ENCODE measurements at places on chromosomes 5 and 9.

DNA sequence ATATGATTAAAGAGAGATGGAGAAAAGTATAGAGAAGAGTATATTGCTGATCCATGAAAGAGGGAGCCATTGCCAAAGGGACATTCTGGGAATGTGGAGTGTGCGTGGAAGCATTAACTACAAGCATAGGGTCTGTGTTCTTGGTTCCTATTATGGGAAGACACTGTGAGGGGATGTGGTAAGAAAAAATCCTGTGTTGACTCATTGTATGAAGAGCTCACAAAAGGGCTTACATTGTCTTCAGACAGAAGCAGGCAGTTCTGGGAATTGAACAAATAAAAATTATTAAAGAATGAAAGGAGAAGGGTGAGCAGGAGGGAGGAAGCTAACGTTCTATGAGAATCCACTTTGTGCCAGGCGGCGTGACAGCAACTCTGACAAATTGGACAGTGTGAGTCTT lies 250.4 kb upstream of the CHD1 start:
- no peak for DNase-seq

GRCh38 chr5:81235287-81236072 lies 2.4 kb downstream of the CKMT2 start:
- no peak for DNase-seq

DNA sequence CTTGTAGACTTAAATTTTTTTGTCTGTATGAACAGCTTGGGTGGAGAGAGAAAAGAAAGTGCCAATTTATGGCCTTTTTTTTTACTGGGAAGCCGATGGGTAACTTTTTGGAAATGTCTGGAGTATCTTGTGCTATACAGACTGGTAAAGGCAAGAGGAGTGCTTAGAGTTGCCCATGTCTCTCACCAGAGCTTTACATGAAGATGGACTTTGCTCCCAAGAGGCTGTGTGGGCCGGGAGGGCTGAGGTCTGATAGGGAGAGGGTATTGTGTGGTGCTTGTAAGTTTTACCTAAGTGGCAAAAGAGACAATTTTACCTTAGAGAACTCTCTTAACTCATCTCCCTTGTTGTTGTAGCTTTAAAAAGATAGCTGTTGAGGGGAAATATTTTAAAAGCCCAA lies 203.2 kb downstream of the SEMA6A start:
- DNase-seq, result peak; percentile 68

- no peak for DNase-seq
These were observed 315.0 kb upstream of the TLE4 start for GRCh38 chr9:79256691-79257213.

DNA sequence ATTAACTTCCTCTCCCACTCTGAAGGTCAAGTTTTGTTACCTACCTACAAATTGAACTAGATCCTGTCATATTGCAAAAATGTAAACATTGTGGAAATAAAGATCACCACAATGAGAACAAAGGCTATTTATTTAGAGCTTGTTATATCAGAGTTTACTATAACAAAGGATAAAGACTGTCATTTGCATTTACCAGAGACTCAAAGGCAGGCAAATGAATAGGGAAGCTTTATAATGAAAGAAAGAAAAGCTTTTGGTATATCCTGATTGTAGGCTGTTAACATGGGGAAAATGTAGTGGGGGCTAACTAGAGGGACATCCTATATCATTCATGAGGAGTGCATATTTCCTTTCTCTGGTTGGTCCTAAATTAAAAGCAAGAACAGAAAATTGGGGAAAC lies 403.5 kb upstream of the TYRP1 start:
- DNase-seq, result no peak

DNA sequence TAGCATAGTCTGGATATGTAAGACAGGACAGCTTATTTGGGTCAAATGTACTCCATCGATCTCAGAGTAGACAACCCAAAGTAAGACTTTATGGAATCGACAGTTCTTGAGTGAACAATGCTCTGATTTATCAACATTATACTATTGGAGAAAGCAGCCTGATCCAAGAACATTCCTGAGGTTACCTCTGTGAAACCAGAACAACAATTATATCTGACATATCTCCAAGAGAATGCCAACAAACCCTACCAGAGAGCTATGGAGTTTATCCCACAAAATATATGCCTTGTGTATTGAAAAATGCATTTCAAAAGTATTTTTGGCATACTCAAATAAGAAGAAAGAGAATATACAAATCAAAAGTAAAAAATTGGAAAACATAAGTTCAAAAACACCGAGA lies 1985.9 kb downstream of the EFNA5 start:
- DNase-seq, result no peak

DNA sequence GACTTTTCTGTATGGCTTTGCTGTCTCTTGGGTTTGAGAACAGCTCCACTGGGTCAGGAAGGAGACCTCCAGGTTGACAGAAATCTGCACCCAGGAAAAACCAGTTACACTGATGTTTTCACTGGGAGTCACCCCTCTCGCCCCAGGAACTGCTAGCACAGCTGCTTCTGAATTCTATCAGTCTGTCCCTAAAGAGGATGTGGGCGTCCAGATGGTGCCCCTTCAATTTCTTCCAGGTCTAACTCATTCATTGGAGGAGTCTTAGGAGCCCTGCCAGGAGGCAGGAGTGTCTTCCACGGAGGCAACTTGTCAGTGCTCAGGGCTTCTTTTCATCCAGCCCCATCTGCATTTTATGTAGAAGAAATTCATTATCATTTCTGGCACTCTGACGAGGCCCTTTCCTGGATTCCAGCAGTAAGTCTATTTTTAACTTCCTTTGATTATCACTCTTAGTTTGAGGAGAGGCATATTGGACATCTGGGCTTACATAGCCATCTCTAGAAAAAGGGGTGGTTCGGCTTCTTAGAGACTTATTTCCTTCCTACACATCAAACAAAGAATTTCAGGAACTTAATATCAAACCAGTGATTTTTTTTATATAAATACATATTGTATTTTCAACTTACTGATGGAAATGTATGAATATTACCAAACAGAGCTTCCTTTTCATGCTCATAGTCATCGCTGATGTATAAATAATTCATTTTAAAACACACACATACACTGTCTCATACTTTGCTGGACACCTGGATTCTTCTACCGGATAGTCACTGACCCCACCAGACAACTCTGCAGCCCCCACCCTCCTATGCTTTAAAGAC lies 148.8 kb downstream of the IRX2 start:
- no peak for DNase-seq

- DNase-seq, result peak; percentile 13
These were observed 74.0 kb downstream of the MACROH2A1 start for GRCh38 chr5:135324897-135325650.

DNA sequence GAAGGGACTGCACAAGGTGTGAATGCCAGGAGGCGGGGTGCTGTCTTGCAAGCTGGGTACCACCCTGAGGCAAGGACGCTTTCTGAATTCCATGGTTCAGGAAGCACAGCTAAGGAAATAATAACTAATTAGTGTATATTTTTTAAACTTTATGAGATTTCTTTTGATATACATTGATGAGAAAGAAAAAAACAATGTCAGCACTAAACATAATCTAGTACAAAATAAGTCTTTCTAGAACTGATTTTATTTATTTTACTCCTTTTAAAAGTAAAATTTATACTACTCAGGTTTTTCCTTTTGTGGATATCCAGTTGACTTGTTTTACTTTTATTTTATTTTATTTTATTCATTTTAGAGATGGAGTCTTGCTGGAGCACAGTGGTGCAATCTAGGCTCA lies 3.6 kb downstream of the DNAJC21 start:
- DNase-seq, result no peak

DNA sequence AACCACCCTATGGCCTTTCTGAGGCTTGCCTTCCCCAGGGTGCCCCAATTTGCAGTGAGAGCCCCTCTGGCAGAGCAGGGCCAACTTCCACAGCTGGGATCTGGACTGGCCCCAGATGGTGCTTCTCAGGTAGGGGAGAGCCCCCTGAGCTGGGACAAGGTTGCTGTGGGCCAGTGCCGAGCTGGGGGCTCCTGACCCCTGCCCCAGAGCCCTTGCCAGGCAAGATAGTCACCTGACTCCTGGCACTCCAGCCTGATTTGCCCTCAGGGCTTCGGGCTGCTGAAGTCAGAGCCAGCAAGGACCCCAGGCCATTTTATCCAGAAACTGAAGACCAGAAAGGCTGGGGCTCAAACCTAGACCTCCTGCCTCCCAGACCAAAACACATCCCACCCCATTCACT lies 33.4 kb upstream of the AKNA start:
- DNase-seq, result no peak

- DNase-seq, result no peak
These were observed 68.8 kb downstream of the NTRK2 start for GRCh38 chr9:84738353-84738752.

DNA sequence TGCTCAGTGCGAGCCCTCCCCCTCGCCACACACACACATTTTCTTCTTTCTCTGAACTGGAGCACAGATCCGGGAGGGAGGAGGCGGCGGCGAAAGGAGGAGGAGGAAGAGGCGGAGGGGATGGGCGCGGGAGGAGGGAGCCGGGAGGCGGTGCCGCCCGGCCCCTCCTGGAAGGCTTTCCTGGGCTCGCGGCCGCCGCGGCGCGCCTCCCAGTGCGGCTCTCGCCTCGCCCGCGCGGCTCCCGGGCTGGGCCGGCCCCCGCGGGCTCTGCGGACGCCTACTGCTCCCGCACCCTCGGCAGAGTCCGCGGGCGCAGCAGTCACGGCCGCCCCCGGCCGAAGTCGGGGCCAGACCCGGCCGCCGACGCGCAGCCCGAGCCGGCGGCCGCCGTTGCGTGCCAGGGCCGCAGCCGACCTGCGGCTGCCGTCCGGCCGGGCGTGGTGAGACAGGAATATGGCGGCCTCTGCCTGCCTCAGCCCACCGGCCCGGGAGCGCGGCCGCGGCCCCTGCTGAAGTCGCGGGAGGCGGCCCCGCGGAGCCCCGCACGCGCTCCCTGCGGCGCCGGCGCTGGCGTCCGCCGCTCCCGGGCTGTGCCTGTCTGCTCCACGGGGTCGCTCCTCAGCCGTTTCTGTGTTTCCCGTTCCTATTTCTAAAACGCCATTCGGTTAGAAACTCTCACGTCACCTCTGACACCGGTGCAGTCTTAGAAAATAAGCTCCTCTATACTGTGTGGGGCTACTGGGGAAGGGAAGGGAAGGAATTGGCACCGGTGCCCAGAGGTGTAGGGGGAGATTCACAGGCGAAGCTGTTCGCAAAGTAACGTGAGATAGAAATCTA lies 500 bp upstream of the GNAQ start:
- DNase-seq, result peak; percentile 96

GRCh38 chr5:2574155-2574554 lies 177.3 kb downstream of the IRX2 start:
- no peak for DNase-seq

- DNase-seq, result no peak
These were observed 418.6 kb downstream of the TMEM38B start for GRCh38 chr9:106112935-106113334.

DNA sequence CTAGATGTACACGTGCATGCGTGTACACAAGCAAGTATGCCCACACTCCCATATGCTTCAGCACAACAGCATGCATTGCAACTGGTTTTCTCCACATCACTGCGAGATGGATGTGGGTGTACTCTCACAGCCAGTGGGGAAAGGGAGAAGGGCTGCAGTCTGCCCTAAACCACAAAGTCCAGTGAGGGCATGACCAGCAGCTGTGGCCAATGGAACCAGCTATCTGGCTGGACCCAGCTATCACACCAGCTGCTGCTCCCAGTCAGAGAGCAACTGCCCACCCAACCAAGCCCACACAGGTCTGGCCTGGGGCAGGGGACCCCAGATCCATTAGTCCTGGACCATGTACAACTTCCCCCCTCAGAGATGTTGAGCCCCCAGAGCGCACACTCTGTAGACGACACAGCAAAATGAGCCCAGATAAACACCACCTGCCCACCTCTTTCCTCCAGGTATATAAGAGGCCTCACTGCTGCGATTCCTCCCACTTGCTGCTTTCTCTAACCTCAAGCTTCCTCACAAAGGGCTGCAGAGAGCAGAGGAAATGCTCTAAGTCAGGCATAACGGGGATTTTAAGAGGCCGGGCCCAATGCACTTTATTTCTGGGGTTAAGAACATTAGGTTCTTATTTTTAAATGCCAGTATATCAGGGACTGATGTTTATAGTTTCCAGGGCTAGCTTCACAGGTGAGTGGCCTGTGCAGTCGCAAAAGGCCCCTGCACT lies 39.0 kb downstream of the SHB start:
- DNase-seq, result peak; percentile 37

GRCh38 chr9:84808416-84808815 lies 138.9 kb downstream of the NTRK2 start:
- no peak for DNase-seq

GRCh38 chr5:58274191-58274590 lies 185.7 kb downstream of the PLK2 start:
- no peak for DNase-seq

DNA sequence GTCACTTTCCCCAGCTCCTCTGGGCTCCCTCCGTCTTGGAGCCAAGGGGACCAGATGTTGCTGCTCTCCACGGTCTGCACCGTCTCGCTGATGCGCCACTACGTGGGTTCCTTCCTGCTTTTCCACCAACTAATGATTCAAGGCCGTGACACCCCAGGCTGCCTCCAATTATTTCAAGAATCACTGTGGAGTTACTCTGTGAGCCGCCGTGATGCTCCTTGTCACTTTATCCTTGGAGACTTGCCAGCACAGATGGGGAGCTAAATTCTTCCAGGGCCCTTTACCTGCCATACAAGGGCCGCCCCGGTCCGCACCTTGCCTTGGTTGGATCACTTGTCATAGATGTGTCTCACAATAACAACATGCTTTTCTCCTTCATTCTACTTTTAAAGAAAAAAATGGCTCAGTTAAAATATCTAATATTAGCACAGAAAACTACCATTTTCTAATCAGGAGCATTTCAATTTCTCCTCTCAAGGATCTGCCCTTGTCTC lies 202.0 kb downstream of the FSTL4 start:
- no peak for DNase-seq
